ENCODE measurements at places on chromosomes 1 and 21. TPM values are rescaled to one million over a fixed set of nuclear protein-coding genes. Genes with fewer than 3 reads are reported as not detected.

VWA5B1 gene
- total RNA-seq = 0.27 TPM

DNA sequence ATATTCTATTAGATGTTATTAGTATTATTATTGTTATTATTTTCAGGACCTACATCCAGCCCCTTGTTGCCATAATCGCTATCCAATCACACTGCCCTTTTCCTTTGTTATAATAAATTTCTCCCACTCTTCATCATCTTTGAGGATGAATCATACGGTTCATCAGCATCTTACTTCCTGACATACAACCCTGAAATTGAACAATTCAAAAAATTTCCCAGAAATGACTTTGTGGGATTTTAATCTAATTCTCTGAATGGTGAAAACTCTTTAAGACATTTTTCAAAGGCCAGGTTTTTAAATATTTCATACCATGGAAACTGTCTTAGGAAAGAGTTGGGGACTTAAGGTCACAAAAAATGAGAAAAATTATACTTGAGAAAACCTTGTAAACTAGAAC, 353.5 kb downstream of the ST6GALNAC3 start:
- no peaks in the 10 kb centered on the region for H3K4me1 ChIP-seq
- no peaks in the 10 kb centered on the region for H3K36me3 ChIP-seq
- H3K4me3 ChIP-seq = no peak overlapping the region
- peak; percentile 34 for DNase-seq
- H3K27me3 ChIP-seq = no peaks in the 10 kb centered on the region
- no peak overlapping the region for H3K27ac ChIP-seq

DNA sequence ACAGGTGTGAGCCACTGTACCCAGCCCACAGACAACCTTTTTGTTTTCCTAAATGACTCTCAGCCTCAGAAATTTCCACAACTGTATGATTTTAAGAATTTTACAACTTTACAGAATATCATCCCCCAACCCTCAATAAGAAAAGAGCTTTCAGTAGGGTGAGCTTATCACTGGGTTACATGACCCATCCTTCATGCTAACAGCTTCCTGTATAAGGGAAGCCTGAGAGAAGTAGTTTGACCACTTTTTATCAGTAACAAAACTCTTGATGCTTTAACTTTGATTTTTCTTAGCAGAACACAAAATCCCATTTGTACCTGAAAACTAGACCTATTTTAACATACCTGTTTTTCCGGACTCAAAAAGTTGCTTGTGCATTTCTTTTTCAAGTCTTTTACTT, 9.7 kb upstream of the MYBPHL start:
- H3K36me3 ChIP-seq = peaks cover 34% of the 10 kb centered on the region
- no peak overlapping the region for H3K27ac ChIP-seq
- H3K27me3 ChIP-seq = no peaks in the 10 kb centered on the region
- H3K4me1 ChIP-seq = peaks cover 5% of the 10 kb centered on the region

GNAT2 gene
- not detected for total RNA-seq

- no peak overlapping the region for H3K27ac ChIP-seq
- H3K36me3 ChIP-seq = no peaks in the 10 kb centered on the region
- DNase-seq = no peak
- peaks cover 25% of the 10 kb centered on the region for H3K4me1 ChIP-seq
- no peaks in the 10 kb centered on the region for H3K27me3 ChIP-seq
Observed at GRCh38 chr1:21952786-21953520, 15.8 kb upstream of the HSPG2 start.

LINGO4 gene
- not detected for total RNA-seq

TRIM45 gene
- 9.9 TPM for total RNA-seq

GON4L gene
- 19.9 TPM for total RNA-seq

DNA sequence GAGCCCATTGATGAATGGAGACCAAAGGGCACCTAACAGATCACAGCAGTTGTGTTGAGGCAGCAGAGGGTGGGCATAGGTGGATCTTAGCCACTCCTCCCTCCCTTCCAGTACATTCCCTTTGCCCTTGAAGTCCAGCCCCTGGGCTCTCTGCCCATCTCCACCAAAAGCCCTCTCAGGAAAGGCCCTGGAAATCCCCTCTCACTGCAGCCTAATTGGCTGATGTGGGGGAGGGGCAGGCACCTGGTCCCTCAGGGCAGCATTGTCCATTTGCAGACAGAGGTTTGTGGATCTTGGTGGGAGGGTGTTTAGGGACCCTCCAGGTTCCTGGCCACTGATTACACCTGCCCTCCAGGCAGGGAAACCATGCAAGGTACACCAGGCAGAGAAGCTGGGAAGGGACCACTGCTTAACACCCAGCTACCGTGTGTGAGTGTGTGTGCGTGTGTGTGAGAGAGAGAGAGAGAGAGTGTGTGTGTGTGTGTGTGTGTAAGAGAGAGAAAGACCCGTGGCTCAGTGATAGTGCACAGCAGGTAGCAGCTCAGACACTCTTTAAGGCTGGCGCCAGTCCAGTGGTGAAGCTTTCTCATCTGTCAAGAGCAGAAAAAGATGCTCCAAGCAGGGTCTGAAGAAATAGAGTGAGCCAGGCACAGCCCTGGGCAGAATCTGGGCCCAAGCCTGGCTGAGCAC, 71.1 kb downstream of the MATN1 start:
- no peaks in the 10 kb centered on the region for H3K27me3 ChIP-seq
- H3K27ac ChIP-seq = no peak overlapping the region
- no peak overlapping the region for H3K4me3 ChIP-seq
- peaks cover 3% of the 10 kb centered on the region for H3K4me1 ChIP-seq
- DNase-seq = no peak
- H3K36me3 ChIP-seq = no peaks in the 10 kb centered on the region

DNA sequence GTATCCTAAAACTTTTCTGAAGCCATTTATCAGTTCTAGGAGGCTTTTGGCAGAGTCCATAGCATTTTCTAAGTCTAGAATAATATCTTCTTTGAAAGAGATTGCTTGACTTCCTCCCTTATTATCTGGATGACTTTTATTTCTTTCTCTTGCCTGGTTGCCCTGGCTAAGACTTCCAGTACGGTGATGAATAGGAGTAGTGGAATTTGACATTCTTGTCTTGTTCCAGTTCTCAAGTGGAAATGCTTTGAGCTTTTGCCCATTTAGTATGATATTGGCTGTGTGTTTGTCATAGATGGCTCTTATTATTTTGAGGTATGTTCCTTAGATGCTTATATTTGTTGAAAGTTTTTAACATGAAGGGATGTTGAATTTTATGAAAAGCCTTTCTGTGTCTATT, 1647.9 kb downstream of the PLA2G4A start:
- no peaks in the 10 kb centered on the region for H3K4me1 ChIP-seq
- H3K27ac ChIP-seq = no peak overlapping the region
- H3K27me3 ChIP-seq = no peaks in the 10 kb centered on the region
- DNase-seq = no peak
